ENCODE measurements at places on chromosomes 5 and 9.

GRCh38 chr9:121558473-121558872 is 58.8 kb upstream of the GGTA1 start:
- DNase-seq, result no peak

- peak; percentile 29 for DNase-seq
Measured at GRCh38 chr5:58944221-58944620, 361.3 kb downstream of the RAB3C start.

DNA sequence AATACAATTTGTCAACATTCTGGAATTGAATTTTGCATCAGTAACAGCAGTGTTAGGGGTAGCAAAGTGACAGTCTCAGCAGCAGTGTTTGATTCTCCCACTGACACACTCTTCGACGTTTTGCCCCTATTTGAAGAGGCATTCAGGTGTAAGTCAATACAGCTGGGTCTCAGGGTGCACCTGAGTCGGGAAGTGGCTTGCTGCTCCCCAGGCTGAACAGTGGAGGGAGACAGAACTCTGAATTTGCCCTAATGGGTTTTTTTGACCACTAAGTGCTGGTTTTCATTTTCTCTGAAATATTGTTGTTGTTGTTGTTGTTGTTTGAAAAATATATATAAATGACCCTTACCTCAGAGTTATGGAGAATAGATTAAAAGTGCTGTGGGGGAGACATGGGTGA is 223.2 kb downstream of the TLR4 start:
- DNase-seq, result no peak

DNA sequence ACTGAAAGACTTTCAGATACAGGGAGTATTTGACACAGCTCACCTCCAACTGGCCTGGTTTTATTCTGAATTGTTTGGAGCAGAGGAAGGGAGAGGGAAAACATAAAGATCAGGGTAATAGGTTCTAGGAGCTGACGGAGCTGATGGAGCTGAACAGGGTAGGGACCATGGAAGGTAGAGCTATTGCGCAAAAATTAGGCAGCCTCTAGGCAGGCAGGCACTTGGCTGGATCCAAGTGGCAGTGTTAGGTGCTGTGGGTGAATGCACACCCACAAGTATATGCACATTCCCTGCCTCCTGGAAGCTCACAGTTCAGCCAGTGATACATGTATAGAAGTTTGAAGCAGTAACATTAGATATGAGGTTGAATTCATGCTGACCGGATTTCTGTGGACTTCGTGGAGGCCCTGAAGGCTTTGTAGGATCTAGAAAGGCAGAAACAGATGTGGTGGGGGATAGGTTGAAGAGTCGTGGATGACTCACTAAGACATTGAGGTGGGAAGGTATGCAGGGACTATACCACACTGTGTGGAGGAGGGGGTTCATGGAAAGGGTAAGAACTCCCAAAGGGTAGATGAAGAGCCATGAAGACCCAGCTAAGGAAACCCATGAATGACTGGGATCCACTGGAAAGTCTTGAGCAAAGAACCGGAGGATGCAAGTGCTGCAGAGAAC is 50.8 kb downstream of the WWC1 start:
- no peak for DNase-seq

GRCh38 chr5:68932830-68933434 is 160.9 kb upstream of the SLC30A5 start:
- DNase-seq, result no peak

DNA sequence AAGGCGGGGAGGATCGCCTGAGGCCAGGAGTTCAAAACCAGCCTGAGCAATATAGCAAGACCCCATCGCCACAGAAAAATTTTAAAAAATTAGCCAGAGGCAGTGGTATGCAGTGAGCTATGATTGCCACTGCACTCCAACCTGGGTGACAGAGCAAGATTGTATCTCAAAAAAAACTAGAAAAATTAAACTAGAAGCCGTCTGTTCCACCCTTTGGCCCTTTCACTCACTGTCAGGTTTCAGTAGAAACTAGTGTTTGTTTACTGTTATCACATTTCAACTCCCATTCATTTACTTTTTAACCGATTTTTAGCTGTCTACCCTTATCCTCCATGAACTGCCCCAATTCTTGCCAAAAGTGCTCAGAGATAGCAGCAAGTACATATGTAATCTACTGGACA is 8.3 kb downstream of the UGCG start:
- no peak for DNase-seq

- DNase-seq, result no peak
Measured at GRCh38 chr5:100634937-100635534, 99.9 kb downstream of the FAM174A start.

DNA sequence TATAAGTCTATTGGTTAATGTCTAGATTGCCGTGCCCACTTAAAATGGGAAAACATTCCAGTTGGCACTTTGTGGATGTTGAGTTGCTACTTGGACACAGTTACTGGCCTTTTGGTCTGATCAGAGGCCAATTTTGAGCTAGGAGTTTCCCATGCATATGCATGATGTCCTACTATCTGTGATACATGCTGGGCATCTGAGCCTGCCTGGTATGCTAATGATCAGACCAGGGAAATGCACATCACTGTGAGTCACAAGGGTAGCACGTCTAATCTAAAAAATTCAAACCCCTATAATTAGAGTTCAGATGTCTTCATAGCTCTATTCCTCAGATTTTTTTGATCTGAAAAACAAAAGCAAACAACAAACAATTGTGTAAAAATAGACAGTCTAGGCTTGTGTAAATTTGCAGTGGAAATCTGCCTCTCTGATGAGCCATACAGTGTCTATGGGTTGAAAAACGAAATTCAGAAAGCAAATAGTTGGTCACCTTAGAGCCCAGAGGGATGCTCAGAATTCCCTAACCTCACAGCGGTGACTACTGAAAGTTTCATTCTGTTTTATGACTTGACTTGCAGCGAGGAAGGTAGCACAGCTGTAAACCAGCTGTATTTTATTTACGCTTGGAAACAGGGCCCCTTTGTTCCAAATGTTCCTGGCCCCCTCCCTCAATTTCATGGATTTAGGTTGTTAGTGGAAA is 37.3 kb downstream of the PALM2AKAP2 start:
- no peak for DNase-seq

DNA sequence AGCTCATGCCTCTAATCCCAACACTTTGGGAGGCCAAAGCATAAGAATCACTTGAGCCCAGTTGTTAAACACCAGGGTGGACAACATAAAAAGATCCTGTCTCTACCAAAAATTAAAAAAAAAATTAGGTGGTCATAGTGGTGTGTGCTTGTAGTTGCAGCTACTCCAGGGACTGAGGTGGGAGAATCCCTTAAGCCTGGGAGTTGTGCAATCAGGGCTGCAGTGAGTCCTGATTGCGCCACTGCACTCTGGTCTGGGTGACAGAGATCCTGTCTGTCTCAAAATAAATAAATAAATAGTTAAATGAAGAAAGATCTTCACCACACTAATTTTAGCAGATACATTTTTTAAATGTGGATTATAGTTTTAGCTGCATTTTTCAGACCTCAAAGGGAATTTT is 433.2 kb downstream of the MAT2B start:
- no peak for DNase-seq

GRCh38 chr5:11904265-11904906 is at the start of gene CTNND2:
CTNND2 (minus strand) TSS chr5:11904446; CDS start chr5:11903853, 593 bp downstream.
- DNase-seq, result no peak

- no peak for DNase-seq
Measured at GRCh38 chr5:9474219-9475002, 71.5 kb downstream of the SEMA5A start.

DNA sequence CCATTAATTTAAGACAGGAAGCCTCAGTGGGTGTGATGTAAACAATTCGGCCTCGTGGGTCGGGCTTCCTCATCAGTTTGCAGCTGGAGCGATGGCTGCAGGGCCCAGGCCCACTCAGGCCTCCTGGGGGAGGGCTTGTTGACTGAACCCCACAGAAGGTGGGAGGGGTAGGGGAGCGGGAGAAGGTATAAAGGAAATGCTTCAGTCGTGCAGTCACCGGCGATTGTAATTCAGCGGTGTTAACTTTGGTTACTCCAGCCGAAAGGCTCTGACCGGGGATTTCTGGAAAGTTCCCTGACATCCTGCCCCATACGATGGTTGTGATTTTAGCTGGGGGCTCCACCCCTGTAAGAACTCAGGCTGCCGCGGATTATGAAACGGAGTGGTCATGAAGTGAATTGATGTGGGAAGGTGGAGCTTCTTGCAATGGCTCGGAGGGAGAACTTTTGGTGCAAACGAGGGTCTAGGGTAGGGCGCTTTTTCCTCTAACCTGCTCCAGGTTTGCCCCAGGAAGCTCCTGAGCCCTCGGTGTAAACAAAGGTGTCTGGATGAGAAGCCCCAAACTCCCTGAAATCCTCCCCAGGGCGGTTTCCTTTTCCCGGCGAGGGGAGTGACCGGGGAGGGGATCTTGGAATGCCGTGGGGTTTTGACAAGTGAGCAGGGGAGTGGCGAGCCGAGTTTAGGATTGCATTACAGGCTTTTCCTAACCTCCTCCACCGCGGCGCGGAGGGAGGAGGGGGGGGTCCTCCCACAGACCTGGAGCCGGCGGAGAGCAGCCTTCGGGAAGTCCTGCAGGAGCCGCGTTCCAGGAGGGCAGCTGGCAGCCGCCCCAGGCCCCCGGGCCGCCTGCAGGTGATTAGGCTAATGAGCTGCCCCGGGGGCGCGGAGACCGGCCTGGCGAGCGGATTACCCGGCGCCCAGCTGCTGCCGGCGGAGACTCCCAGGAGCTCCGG is 215.5 kb downstream of the PDZD2 start:
- peak; percentile 80 for DNase-seq

GRCh38 chr5:43041669-43042175 is 1.6 kb upstream of the ANXA2R start:
- peak; percentile 72 for DNase-seq

- no peak for DNase-seq
Measured at GRCh38 chr9:77556396-77556795, 91.7 kb downstream of the GNA14 start.

DNA sequence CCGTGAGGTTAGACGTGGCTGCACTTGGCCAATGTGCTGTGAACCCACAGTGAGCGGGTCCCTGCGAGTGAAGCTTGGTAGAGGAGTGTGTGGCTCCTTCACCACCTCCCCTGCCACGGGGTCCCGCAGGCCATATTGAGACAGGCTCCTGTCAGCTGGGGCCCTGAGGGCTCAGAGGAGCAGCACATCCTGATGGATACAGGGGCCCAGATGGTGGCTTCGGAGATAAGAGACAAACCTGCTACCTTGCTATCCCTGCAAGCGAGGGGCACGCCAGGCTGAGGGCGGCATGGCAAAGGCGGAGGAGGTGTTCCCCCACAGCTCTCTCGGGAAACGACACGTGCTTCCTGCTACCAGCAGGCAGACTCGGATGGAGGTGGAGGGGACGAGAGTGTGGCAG is 33.1 kb downstream of the SLC6A3 start:
- DNase-seq, result no peak

- DNase-seq, result no peak
Measured at GRCh38 chr5:174617285-174617684, 107.1 kb upstream of the MSX2 start.

- DNase-seq, result no peak
Measured at GRCh38 chr5:181134259-181134658, 3.3 kb upstream of the OR2V1 start.

DNA sequence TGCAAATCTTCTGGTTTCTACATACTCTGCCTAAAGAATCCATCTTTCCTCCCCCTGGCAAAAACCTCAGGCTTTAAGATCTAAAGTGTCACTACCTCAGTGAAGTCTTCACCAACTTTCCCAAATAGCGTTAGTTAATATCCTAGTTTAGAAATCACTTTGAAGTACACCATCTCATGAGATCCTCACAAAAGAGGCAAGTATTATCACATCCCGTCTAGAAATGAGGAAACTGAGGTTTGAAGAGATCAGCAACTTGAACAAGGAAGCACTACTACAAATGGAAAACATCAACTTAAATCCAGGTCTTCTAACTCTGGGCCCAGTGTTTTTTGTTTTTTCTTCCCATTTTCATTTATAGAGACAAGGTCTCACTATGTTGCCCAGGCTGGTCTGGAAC is 4.6 kb downstream of the AP3B1 start:
- DNase-seq, result no peak

GRCh38 chr5:41094871-41095270 is 23.7 kb upstream of the MROH2B start:
- DNase-seq, result no peak

- peak; percentile 13 for DNase-seq
Measured at GRCh38 chr5:156971848-156972525, 9.0 kb upstream of the TIMD4 start.

GRCh38 chr9:31415164-31415563 is 969.3 kb upstream of the ACO1 start:
- no peak for DNase-seq

- no peak for DNase-seq
Measured at GRCh38 chr9:103407260-103407659, 412.1 kb downstream of the CYLC2 start.

- peak; percentile 99 for DNase-seq
Measured at GRCh38 chr5:143177263-143177983, 226.1 kb downstream of the NR3C1 start.

GRCh38 chr9:73219985-73220626 is 68.4 kb downstream of the ANXA1 start:
- DNase-seq, result peak; percentile 21

- no peak for DNase-seq
Measured at GRCh38 chr5:38848637-38849036, 2.8 kb downstream of the OSMR start.

DNA sequence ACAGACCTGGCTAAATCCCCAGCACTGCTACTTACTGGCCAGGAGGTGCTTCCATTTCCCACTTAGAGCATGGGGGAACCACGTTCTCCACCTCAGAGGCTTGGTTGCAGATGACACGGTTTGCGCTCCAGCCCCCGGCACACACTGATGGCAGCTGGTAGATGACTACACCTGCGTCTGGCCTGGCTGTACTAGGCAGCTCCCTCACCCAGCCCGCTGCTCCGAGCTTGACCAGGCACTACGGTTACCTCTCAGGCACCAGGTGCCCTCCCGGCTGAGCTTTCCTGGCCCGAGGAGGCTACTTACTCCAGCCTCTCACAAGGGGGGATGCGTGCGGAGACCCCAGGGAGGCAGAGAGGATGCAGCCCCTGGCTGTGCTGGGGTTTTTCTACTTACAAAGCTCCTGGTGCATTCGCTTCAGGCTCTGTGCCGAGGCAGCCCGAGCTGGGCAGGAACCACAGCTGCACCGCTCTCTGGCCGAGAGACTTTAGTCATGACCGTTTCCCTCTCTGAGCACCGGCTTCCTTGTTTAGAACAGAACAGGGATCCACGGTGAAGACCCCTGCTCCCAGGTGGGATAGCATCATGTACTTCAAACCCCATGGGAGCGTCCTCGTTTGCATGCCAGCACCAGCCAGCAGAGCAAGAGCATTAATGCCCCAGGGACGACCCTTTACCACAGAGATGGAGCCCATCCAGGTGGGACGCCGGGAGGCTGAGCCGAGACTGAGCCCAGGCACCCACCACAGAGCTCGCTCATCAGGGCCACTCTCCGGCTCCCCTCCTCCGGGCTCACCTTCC is 7.6 kb upstream of the GBGT1 start:
- no peak for DNase-seq

Measured in kidney glomerular epithelial cell (primary cell).